ENCODE measurements at places on chromosomes 6 and 20.

DNA sequence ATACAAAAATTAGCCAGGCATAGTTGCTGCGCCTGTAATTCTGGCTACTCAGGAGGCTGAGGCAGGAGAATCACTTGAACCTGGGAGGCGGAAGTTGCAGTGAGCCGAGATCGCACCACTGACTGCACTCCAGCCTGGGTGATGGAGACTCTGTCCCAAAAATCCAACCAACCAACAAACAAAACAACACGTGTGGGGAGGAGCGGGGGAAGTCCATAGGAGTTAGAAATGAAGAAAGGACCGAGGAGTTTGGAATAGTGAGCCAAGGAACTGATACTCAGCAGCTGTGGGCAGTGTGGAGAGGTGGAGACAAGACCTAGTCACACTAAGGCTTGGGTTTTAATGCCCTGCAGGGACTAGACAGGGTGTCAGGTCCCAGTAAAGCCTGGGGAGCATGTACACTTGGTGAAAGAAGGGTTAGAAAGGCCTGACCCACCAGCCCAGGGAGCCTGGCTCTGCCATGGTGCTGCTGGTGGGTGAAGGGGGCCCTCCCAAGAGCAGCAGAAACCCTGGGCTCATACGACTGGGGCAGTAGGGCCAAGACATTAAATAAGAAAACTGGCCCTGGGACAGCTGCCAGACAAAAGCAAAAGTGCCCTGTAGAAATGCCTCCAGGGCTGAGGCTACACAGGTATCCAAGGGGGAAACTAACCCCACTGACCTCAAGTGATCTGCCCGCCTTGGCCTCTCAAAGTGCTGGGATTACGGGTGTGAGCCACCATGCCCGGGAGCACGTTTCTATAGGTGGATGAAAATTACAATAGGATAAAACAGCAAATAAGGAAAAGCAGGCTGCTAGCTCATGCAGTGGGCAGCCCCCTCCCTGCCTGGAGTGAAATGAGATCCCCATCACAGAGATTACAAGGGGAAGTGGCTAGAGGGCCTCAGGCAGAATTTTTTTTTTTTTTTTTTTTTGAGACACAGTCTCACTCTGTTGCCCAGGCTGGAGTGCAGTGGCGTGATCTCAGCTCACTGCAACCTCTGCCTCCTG is 58.0 kb downstream of the MYH7B start:
- H3K27ac ChIP-seq, result peak overlapping the region; percentile 11
- peaks cover 45% of the 10 kb centered on the region for H3K36me3 ChIP-seq
- H3K4me3 ChIP-seq, result no peak overlapping the region
- peaks cover 5% of the 10 kb centered on the region for H3K4me1 ChIP-seq
- DNase-seq, result no peak

- no peak overlapping the region for H3K27ac ChIP-seq
- no peak overlapping the region for H3K4me3 ChIP-seq
- peaks cover 2% of the 10 kb centered on the region for H3K4me1 ChIP-seq
- no peak for DNase-seq
Measured at GRCh38 chr6:109870089-109870410, 108.1 kb upstream of the GPR6 start.

- no peak overlapping the region for H3K4me3 ChIP-seq
- peaks cover 2% of the 10 kb centered on the region for H3K27me3 ChIP-seq
- no peak overlapping the region for H3K27ac ChIP-seq
- no peaks in the 10 kb centered on the region for H3K36me3 ChIP-seq
Measured at GRCh38 chr6:81735756-81736380, 16.6 kb downstream of the TENT5A start.

DNA sequence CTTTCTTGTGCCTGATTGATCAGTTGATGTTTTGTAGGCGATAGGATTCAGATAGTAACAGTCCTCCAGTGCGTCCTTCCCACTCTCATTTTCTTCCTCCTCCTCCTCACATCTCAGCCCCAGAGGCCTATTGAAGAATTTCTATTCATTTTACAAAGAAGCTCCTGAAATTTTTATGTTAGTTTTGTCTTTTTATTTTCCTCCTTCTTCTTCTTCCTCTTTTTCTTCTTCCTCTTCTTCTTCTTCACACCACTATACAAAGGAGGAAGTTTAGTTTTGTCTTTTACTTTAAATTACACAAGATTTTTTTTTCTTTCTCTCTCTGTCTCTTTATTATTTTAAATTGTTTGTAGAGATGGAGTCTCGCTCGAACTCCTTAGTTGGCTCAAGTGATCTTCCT is 19.1 kb downstream of the BTN2A1 start:
- H3K27me3 ChIP-seq, result no peaks in the 10 kb centered on the region
- peaks cover 21% of the 10 kb centered on the region for H3K36me3 ChIP-seq
- peaks cover 36% of the 10 kb centered on the region for H3K4me1 ChIP-seq
- no peak overlapping the region for H3K4me3 ChIP-seq
- DNase-seq, result no peak

- DNase-seq, result peak; percentile 43
- H3K27me3 ChIP-seq, result no peaks in the 10 kb centered on the region
- H3K36me3 ChIP-seq, result no peaks in the 10 kb centered on the region
- H3K27ac ChIP-seq, result no peak overlapping the region
- H3K4me1 ChIP-seq, result no peaks in the 10 kb centered on the region
Measured at GRCh38 chr6:165729307-165729936, 66.4 kb upstream of the PDE10A start.

DNA sequence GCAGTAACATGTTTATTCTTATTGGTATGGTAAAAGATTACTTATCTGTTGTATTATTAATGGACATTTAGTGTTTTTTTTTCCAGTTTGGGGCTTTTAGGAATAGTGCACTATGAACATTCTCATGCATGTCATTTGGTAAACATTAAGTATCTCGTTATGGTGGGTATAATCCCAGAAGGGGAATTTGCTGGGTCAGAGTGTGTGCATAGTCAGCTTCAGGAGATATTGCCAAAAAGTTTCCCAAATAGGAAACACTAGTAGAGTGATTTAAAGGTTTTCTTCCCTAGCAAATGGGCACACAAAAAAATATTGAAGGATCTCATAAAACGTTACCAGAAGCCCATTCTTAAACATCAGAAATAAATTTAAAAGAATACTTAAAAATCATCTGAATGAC is 25.2 kb upstream of the NHSL1 start:
- peaks cover 9% of the 10 kb centered on the region for H3K4me1 ChIP-seq
- DNase-seq, result no peak
- H3K36me3 ChIP-seq, result no peaks in the 10 kb centered on the region
- H3K27ac ChIP-seq, result no peak overlapping the region
- peaks cover 21% of the 10 kb centered on the region for H3K27me3 ChIP-seq

DNA sequence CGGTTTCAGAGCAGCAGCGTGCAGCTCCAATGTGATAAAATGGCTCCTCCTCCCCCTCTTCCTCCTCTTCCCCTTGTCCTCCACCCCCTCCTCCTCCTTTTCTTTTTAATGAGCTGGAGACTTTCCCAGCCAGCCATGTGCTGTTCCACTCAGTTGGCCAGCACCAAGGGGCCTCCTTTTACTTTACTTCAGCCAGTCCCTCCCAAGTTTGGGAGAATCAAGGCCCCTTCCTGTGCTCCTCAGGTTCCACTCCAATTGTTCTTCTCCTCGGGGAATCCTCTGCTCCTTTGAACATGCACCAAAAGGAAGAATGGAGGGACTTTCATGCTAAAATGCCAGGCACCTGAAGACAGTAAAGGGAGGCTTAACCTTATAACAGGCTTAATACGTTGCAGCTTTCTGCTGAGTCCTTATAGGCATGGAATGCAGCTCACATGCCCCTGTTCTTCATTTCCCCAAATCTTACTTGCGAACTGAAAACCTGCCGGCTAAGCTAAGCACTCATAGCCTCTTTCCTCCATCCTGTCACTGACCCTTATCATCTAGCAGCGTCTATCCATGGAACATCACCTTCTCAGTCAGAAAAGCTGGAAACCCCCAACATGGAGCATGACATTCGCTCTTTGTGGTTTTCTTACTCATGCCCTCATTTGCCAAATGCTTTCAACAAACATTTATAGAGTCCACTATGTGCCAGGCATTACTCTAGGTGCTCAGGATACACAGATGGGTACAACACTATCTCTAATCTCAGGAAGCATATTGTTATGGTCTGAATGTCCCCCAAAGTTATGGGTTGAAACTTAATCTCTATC is 170.6 kb downstream of the PHACTR1 start:
- peaks cover 4% of the 10 kb centered on the region for H3K27me3 ChIP-seq
- no peaks in the 10 kb centered on the region for H3K4me1 ChIP-seq
- H3K4me3 ChIP-seq, result no peak overlapping the region
- H3K36me3 ChIP-seq, result no peaks in the 10 kb centered on the region

- DNase-seq, result no peak
- no peaks in the 10 kb centered on the region for H3K4me1 ChIP-seq
- no peaks in the 10 kb centered on the region for H3K36me3 ChIP-seq
- H3K27ac ChIP-seq, result no peak overlapping the region
Measured at GRCh38 chr6:126625019-126625418, 285.1 kb downstream of the CENPW start.

DNA sequence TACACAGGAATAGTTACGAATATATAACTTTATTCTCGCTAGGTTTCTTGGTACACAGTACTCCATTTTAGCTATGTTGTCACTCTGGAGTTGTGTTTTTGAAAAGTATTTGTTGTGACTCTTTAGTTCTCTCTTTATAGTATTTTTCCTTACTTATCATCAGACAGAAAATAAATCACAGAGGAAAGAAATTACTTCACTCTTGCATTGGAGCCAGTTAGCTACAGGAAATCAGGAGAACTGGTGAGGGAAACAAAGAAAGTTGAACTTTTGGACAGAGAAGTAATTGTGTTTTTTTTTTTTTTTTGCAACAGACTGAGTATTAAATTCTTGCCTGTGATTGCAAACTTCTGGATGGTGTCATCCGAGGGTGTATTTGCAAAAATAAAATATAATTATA is 33.9 kb downstream of the DSE start:
- DNase-seq, result no peak
- H3K4me1 ChIP-seq, result no peaks in the 10 kb centered on the region
- no peak overlapping the region for H3K4me3 ChIP-seq
- H3K27me3 ChIP-seq, result peaks cover 4% of the 10 kb centered on the region
- no peaks in the 10 kb centered on the region for H3K36me3 ChIP-seq

DNA sequence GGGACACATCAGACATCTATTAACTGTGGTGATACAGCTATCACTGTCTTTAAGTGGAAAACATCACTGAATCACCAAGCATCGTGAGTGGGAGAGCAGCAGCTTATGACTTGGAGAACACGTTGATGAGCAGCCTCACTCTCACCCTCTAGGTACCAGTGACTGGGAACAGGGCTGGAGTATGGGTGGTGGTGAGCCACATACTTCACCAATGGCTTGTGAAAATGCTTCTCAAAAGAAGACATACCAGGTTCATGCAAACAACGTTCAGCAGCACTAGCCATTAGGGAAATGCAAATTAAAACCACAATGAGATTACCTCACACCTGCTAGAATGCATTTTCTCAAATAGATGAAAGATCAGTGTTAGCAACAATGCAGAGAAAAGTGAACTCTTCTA is 25.3 kb downstream of the SNX5 start:
- no peak overlapping the region for H3K27ac ChIP-seq
- peaks cover 25% of the 10 kb centered on the region for H3K4me1 ChIP-seq
- H3K27me3 ChIP-seq, result no peaks in the 10 kb centered on the region
- no peak for DNase-seq
- H3K4me3 ChIP-seq, result no peak overlapping the region
- peaks cover 74% of the 10 kb centered on the region for H3K36me3 ChIP-seq

GRCh38 chr6:22043284-22043962 is 253.4 kb downstream of the PRL start:
- no peak for DNase-seq
- H3K4me1 ChIP-seq, result peaks cover 13% of the 10 kb centered on the region
- H3K36me3 ChIP-seq, result no peaks in the 10 kb centered on the region
- no peaks in the 10 kb centered on the region for H3K27me3 ChIP-seq

- peak; percentile 8 for DNase-seq
- H3K4me1 ChIP-seq, result no peaks in the 10 kb centered on the region
- H3K36me3 ChIP-seq, result no peaks in the 10 kb centered on the region
- H3K27me3 ChIP-seq, result peaks cover 53% of the 10 kb centered on the region
- H3K27ac ChIP-seq, result no peak overlapping the region
Measured at GRCh38 chr20:57325632-57326356, 3.8 kb upstream of the SPO11 start.

DNA sequence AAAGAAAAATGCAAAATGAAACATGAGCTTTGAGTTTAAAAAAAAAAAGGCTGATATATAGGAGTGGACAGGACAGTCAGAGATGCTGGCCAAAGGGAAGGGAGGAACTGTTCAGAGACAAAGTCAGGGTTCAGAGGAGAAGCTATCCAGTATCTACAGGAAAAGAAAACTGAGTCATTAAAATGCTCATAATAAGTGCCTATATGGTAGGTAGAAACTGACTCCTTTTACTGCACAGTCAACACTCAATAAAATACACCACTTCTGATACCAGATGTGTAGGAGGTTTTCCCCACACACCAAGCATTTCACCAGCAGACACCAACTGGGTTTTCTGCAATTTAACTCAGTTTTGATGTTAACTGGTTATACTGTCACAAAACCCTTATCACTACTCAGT is 32.9 kb downstream of the FRK start:
- H3K36me3 ChIP-seq, result no peaks in the 10 kb centered on the region
- H3K4me3 ChIP-seq, result no peak overlapping the region
- peaks cover 8% of the 10 kb centered on the region for H3K27me3 ChIP-seq
- DNase-seq, result no peak
- H3K4me1 ChIP-seq, result no peaks in the 10 kb centered on the region
- no peak overlapping the region for H3K27ac ChIP-seq

DNA sequence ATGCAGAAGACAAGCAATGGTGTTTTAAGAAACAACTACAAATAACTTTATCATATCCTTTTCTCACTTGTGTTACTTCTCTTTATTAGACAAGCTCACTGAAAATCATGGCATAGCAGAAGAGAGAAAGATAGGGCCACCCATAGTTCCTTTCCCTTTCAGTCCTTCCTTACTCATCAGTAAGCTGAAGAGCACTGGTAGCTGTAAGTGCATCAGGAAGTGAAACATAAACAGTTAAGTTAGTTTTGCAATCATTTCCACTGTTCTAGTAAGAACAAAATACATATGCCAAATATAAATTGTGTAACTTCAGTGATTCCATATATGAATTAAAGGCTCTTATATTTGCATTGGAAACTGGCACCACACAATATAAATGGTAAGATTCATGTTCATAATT is 220.1 kb downstream of the HACE1 start:
- no peaks in the 10 kb centered on the region for H3K36me3 ChIP-seq
- peaks cover 3% of the 10 kb centered on the region for H3K27me3 ChIP-seq
- no peak for DNase-seq
- no peak overlapping the region for H3K27ac ChIP-seq
- no peak overlapping the region for H3K4me3 ChIP-seq
- peaks cover 7% of the 10 kb centered on the region for H3K4me1 ChIP-seq

DNA sequence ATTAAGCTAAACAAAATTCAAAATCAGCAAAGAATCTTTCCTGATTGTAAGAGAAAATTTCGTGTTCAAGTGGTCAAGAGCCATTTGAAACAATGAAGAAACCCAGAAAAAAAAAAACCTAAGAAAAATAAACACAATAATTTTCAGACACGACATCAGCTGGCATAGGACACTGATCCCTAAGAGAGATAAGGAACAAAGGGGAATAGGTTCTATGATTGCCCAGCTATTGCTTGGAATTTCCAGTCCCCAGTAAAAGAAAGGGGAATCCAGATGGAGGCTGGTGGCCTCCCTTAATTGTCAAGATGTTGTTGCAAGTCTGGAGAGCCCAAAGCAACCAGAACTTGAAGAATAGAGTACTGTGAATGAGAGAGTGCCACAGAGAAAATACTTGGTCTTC is 48.5 kb downstream of the COL12A1 start:
- no peak overlapping the region for H3K4me3 ChIP-seq
- H3K27me3 ChIP-seq, result no peaks in the 10 kb centered on the region
- no peaks in the 10 kb centered on the region for H3K4me1 ChIP-seq
- H3K36me3 ChIP-seq, result no peaks in the 10 kb centered on the region
- DNase-seq, result no peak
